ENCODE measurements at places on chromosomes 3 and 15. TPM values are rescaled to one million over a fixed set of nuclear protein-coding genes. Genes with fewer than 3 reads are reported as not detected.

DNA sequence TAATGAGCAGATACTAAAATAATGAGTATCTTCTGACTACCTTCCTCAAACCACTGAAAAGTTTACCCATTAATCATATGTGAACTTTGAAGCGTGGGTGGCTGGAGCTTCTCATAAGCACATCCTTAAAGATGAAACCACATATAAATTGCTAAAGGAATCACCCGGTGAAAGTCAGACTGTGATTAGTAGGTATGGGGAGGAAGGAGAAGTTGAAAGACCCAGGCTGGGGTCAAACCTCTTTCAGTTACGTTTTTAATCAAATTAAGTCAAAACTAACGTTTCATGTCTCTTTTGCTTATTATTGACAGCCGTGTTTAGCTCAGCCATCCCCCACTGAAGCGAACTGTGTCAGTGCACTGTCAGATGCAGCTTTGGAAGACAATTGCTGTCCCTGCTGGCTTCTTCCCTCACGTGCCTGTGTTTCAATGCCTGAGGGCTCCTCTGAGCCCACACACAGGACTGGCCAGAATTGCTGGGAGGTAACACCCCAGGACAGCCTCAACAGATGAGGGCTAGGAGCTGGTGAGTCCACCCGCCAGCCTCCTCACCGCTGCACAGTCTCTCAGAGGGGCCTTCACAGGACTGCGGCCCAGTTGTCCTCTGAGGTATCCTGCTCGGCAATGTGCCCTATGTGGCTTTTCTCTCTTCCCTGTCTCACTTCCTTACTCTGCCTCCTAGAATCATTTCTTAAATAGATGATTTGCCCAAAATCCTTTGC lies 29.3 kb upstream of the SH3BP5 start:
- DNase-seq, result peak; percentile 42
- peak overlapping the region; percentile 11 for H3K4me3 ChIP-seq
- H3K27me3 ChIP-seq, result no peaks in the 10 kb centered on the region
- H3K4me1 ChIP-seq, result peaks cover 49% of the 10 kb centered on the region

DNA sequence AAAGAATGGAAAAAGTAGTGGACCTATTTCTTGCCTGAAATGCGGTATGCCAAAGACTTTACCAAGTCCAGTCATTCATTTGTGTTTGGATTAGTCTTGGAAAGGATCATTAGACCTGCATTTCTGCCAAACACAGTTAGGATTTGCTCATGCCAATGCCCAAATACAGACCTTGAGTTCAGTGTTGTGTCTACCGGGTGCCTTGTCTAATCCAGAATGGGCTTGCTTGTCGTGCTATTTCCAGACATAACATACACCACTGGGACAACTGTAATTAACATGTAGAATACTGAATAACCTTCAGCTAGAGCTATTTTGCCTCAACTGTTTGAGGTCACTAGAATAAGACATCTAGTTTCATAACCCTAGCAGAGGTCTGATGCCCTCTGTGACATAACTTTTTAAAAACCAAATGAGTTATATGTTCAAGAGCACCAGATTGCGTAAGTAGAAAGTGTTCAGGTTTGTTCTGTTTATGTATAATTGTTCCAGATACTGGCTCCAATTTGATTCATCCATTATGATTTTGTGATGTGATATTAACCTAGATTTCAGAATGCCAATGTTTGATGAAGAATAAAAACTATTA lies 145.3 kb upstream of the DPH6 start:
- no peak overlapping the region for H3K4me3 ChIP-seq
- H3K27ac ChIP-seq, result no peak overlapping the region
- no peaks in the 10 kb centered on the region for H3K4me1 ChIP-seq
- no peaks in the 10 kb centered on the region for H3K36me3 ChIP-seq

GRCh38 chr3:61450866-61451265 lies 110.5 kb upstream of the PTPRG start:
- DNase-seq, result no peak
- H3K4me3 ChIP-seq, result no peak overlapping the region
- no peaks in the 10 kb centered on the region for H3K4me1 ChIP-seq
- H3K36me3 ChIP-seq, result no peaks in the 10 kb centered on the region

DNA sequence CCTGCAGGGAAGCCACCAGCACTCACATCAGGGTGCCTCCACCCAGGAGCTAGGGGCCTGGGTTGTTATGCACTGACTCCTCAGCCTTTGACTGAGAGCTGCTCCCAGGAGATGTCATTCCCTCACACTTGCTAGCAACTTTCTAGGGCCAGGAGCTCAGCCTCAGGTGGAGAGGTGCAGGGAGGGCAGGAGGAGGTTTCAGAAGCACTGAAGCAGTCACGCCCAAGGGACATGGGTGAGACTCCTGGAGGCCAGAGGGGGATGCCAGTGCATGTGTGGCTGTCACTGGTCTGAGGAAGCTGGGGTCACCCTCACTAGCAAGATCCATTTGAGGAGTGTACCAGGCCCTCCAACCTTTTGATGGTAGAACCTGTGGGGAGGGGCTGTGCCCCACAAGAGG lies 271.2 kb downstream of the PLCL2 start:
- peaks cover 48% of the 10 kb centered on the region for H3K36me3 ChIP-seq
- H3K27me3 ChIP-seq, result no peaks in the 10 kb centered on the region
- H3K4me1 ChIP-seq, result peaks cover 36% of the 10 kb centered on the region
- DNase-seq, result no peak
- no peak overlapping the region for H3K27ac ChIP-seq

ADAMTSL3 gene
- total RNA-seq, result not detected

CCDC39 gene
- total RNA-seq, result not detected

GOLGA6L10 gene
- 0.95 TPM for total RNA-seq

DNA sequence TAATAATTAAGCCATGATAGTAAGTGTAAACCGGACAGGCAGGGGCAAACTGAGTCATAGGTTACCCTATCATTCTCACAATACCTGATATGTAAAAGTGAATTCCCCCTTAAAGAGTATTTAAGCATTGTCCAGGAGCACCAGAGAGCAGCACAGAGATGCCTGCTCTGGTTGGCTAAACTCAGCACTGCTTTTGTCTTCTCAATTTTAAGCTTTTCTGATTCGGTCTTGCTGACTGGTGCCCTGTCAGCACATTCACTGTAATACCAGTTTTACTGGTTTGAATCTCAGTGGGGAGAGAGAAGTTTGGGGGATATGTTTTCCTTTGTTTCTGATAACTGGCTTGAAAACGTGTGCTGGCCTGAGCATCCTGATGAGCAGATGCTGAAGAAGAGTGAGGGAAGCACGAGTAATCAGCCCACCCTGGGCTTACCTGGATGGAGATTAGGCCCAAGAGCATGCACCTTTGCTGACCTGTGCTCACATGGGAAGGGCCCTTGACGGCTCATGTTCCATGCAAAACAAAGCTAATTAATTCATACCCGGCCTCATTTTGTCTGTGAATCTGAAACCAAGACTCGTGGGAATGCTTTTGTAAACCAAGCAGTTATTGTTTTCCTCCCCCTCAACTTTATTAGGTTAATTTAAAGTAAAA lies 208.5 kb upstream of the MRPL3 start:
- no peak overlapping the region for H3K27ac ChIP-seq
- H3K4me3 ChIP-seq, result no peak overlapping the region
- H3K4me1 ChIP-seq, result peaks cover 2% of the 10 kb centered on the region
- H3K27me3 ChIP-seq, result peaks cover 8% of the 10 kb centered on the region

DNA sequence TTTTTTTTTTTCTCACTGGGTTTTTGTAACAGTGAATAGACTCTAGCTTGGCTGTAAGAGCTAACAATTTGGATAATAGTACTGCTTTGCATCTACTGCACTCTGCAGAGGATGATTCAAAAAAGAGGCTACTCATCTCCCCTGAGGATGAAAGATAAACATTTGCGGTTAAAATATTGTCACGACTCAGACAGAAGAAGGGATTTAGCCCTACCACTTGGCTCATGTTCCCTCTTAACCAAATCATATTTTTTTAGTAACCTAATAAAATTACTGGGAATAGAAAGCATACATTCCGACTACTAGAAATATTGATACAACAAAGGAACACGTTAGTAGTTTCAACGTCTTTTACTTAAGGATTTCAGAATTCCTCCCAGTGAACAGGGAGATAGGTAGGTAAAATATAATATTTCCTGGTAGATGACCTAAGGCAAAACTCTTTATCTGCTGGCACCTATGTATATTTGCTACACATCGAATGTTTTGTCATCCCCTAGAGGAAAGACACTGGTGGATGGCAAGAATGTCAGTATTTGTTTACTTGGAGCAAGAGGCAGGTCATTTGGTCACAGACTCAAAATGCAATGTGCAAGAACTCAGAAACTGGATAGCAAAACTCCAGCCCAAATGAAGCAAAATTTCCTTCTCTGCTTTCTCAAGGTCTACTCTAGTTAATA lies 110.8 kb downstream of the GREM1 start:
- H3K27ac ChIP-seq, result no peak overlapping the region
- peaks cover 3% of the 10 kb centered on the region for H3K27me3 ChIP-seq
- no peaks in the 10 kb centered on the region for H3K36me3 ChIP-seq
- H3K4me3 ChIP-seq, result no peak overlapping the region
- DNase-seq, result no peak

GRCh38 chr15:89192136-89192535 lies 29.2 kb downstream of the RLBP1 start:
- H3K27ac ChIP-seq, result peak overlapping the region; percentile 11
- peaks cover 22% of the 10 kb centered on the region for H3K4me1 ChIP-seq
- no peaks in the 10 kb centered on the region for H3K27me3 ChIP-seq
- H3K4me3 ChIP-seq, result no peak overlapping the region
- H3K36me3 ChIP-seq, result peaks cover 49% of the 10 kb centered on the region
- no peak for DNase-seq

- H3K4me3 ChIP-seq, result no peak overlapping the region
- no peak for DNase-seq
- no peak overlapping the region for H3K27ac ChIP-seq
- peaks cover 39% of the 10 kb centered on the region for H3K27me3 ChIP-seq
- H3K36me3 ChIP-seq, result peaks cover 4% of the 10 kb centered on the region
Observed at GRCh38 chr15:29573197-29573838, 248.9 kb downstream of the TJP1 start.

DNA sequence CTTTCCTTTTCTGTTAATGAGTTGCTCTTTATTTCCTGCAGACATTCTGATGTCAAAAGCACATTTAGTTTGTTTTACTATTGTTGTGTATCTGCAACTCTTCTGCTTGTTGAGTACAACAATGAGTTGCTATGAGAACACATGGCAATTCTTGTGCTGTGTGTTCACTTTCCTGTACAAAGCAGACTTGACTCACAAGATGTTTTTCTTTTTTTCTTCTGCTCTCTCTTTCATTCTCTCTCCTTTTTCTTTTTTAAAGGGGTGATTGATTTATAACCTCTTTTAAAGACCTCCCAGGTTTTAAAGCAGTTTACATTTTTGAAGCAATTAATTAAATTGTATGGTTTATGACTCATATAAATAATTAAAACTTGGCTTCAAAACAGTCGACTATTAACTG lies 31.6 kb upstream of the ABHD10 start:
- H3K4me3 ChIP-seq, result no peak overlapping the region
- H3K36me3 ChIP-seq, result no peaks in the 10 kb centered on the region
- no peaks in the 10 kb centered on the region for H3K27me3 ChIP-seq
- DNase-seq, result no peak
- H3K4me1 ChIP-seq, result no peaks in the 10 kb centered on the region

DNA sequence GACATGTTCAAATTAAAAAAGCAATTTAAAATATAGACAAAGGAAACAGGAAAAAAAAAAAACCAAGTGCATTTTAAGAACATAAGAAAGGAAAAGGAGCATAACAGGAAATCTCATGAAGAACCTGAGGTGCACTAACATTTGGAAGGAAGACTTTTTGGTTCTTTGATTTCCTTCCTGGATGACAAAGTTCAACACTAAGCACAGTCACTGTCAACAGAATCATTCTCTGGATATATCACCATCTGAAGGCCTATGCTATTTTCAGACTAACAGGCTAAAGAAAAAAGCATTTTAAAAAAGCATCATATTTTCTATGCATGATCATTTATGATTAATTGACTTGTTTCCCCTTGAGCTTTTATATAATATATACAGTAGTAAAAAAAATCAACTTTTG lies 349.6 kb downstream of the PLCL2 start:
- no peaks in the 10 kb centered on the region for H3K36me3 ChIP-seq

CHRFAM7A gene
- 0.55 TPM for total RNA-seq

DNA sequence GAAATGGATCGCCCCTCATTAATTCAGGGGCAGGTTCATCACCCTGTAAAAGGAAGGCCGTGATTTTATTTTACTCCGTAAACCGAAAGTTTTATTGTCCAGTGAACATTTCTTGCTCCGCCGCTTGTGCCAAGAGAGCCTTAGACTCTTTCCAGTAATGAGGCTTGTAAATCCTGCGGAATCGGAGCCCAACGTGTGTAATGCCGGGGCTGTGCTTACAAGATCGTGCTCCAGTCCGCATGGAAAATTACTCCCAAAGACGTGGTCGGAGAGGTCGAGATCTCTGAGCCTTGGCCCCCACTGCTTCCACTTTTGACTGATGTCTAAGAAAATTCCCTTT lies 649 bp upstream of the PLOD2 start:
- H3K27me3 ChIP-seq, result peaks cover 52% of the 10 kb centered on the region
- no peak overlapping the region for H3K4me3 ChIP-seq
- no peak overlapping the region for H3K27ac ChIP-seq
- DNase-seq, result no peak

GRCh38 chr3:11510356-11510755 lies 133.4 kb downstream of the VGLL4 start:
- no peak for DNase-seq
- H3K4me3 ChIP-seq, result no peak overlapping the region
- peaks cover 2% of the 10 kb centered on the region for H3K36me3 ChIP-seq

DNA sequence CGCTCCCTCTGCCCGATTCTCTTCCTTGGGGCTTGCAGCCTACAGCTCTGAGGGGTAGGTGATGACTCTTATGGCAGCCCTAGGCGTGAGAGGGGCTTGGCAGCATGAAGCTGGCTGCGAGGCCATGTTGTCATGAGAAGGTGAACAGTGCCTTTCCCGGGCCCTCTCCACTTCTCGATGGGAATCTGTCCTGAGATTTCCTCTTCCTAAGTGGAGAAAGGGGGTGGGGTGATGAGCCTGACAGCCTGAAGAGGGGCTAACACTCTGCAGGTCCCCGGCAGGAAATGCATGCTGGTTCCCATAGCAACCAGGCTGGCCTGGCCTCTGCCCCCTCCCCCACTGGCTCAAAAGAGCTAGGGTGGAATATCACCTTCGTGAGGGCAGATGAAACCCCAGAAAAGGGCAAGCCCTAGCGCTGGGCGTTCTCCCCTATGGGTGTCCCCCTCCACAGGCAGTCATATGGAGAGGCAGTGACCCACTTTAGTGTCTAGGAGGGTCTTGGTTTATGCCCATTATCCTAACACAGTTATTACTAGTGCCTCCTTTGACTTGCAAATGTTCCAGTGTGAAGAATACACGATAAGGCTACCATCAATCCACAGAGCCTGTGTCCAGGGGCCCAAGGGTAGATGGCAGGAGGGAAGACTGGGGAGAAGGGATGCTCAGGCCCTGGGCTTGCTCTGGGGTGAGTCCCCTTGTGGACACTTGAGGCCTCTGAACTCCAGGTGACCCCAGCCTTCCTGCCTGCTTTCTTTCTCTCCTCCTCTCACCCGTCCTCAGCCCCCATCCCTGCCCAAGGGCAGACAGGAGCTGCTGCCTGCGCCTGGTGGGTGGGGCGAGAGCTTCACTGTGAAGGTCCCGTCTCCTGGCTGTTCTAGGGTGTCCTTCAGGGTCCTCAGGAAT lies 13.2 kb downstream of the EPHB3 start:
- no peaks in the 10 kb centered on the region for H3K4me1 ChIP-seq
- no peaks in the 10 kb centered on the region for H3K36me3 ChIP-seq
- H3K27me3 ChIP-seq, result peaks cover 20% of the 10 kb centered on the region
- DNase-seq, result no peak
- no peak overlapping the region for H3K4me3 ChIP-seq

- no peak overlapping the region for H3K4me3 ChIP-seq
- H3K27ac ChIP-seq, result no peak overlapping the region
- no peak for DNase-seq
- H3K4me1 ChIP-seq, result peaks cover 34% of the 10 kb centered on the region
- no peaks in the 10 kb centered on the region for H3K27me3 ChIP-seq
Observed at GRCh38 chr3:71485896-71486295, 97.6 kb downstream of the FOXP1 start.
